ENCODE measurements at places on chromosomes 3 and 15.
A peak's percentile ranks its signal among the peaks of the same experiment; 100 is the strongest.

GRCh38 chr15:70329179-70329578 lies 231.5 kb upstream of the TLE3 start:
- DNase-seq = no peak

DNA sequence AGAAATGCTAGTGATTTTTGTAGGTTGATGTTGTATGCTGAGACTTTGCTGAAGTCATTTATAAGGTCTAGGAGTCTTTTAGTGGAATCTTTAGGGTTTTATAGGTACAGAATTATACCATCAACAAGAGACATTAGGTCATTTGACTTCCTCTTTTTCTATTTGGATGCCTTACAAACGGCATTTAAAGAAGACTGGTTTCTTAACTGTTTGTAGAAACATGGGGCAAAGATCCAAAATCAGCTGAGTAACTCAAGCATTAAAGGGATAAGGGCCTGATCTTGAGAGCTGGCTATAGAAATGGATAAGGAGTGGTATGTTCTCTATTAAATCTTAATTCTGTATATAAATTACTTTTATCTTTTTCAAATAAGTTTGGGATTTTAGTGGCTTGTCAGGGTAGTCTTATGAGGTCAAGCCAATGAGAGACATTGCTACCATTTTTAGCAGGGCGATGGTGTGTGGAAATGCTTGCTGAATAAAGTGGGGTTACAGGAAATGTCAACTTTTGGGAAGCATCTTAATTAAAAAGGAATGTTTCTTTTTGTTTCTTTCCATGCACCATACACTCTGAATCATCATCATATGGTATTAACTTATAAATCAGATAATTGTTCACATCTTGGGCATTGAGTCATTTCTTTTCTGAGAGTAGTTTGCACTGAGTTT lies 197.7 kb upstream of the GBE1 start:
- DNase-seq = no peak

GRCh38 chr3:28677581-28677980 lies 329.0 kb upstream of the AZI2 start:
- no peak for DNase-seq

DNA sequence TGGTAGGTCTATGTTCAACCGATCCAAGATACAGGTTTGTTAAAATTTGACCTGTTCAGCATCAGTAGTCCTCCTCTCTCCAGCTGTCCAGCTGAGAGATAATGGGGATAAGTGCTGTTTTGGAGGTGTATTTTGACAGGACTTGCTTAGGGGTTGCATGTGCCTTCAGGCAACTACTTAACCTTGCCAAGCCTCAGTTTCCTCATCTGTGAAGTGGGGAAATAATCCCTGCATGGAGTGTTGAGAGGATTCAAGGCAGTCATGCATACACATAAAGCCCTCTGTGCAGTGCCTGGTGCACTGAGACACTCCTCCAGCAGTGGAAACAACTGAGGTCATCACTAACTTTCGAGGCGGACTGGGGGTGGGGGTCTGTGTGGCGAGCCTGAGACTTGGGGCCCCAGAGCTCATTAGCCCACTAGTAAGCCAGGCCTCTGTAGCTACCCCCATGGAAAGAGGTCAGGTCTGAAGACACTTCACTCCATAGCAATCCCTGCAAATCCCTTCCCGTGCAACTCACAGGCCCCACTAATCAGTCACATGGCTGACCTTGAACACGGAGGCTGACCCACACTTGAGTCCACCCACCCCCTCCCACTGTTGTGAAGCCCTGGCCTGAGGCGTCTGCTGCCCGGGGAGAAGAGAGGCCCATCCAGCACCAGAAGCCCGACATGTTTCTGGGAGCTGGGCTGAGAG lies 25.9 kb upstream of the SLC6A6 start:
- DNase-seq = no peak

GRCh38 chr3:66302288-66302687 lies 81.5 kb downstream of the SLC25A26 start:
- no peak for DNase-seq

- no peak for DNase-seq
Observed at GRCh38 chr15:45362419-45362818, 15.9 kb downstream of the GATM start.

DNA sequence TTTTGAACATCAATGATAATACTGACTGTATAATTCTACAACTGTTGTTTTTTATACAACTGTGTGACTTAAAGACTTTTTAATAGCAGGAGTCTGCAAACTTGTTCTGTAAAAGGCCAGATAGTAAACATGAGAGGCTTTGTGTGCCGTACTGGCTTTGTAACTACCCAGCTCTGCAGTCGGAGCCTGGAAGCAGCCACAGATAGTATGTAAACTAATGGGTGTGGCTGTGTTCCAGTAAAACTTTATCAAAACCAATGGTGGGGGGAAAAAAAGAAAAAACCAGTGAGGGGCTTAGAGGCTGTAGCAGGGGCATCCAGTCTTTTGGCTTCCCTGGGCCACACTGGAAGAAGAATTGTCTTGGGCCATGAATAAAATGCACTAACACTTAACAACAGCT lies 11.9 kb downstream of the ASB7 start:
- no peak for DNase-seq

DNA sequence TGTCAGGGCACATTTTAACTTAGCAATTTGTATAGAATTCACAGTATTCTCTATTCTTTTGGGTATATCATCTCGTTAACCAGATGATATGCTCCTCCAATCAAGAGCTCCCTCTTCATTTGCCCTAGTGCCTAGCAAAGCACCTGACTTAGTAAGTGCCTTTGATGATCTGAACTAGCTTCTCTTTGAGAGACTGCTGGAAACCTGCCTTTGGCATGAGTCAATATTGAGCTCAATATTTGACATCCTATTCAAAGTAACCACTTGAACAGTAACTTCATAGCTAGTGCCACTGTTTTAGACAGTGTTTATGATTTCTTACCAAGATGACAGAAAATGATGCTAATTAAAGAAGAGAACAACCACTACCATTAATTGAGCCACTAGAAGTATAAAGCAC lies 696.3 kb upstream of the UBE2E2 start:
- no peak for DNase-seq

GRCh38 chr15:62636823-62637573 lies 405.5 kb upstream of the TPM1 start:
- no peak for DNase-seq

- DNase-seq = no peak
Observed at GRCh38 chr3:151218136-151218535, 15.1 kb upstream of the GPR171 start.

DNA sequence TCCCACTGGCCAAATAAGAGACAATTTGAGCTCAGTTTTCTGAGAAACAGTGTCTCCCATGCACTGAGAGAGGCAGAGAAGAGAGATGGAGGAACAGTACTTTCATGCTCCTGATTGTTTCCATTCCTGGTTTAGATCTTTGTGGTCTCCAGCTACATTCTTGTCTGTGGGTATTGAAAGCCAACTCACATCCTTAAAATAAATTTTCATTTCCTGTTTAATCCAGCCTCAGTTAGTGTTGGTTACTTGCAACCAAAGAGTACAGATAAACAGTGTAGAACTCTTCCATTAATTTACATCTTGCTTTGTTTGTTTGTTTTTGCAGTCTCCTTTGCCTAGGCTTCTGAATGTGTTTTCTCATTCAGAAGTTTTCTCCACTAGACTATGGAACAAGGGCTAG lies 123.7 kb upstream of the CLSTN2 start:
- DNase-seq = no peak

- DNase-seq = no peak
Observed at GRCh38 chr3:105688821-105689220, 180.0 kb downstream of the CBLB start.

DNA sequence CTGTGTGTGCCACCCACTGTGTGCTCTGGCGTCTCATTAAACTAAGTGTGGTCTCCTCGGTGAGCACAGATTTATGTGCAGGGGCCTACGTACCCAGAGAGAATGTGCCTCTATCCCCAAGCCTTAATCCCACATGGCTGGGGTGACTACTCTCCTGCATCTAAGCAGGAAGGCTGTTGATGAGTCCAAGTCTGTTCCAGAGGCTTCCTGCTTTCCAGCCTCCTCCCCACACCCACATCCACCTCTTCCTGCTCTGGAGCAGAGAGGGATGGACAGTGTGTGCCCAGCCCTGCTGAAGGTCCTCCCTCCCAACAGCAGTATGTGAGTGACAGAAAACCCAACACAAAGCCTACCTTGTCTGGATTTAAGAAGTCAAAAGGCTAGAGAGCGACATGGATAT lies 38.8 kb upstream of the BCL2L10 start:
- DNase-seq = no peak

DNA sequence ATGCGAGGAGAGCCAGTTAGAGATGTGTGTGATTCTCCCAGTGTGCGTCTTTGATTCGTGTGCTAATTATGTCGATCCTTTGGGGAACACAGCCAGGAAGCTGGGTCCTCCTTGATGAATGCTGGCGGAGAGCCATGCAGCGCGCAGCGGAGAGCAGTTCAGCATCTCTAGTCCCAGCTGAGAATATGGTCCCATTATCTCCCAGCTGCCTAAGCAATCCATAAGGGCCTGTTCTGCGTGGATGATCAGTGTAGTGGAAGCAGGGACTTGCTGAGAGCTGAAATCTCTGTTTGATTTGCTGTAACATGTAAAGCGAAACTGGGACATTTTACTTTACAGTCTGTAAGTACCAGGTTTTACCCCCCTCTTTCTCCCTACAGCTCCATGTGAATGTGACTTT lies 412.7 kb downstream of the CNTN4 start:
- DNase-seq = peak; percentile 29

- no peak for DNase-seq
Observed at GRCh38 chr3:103693831-103694230, 1259.0 kb downstream of the ZPLD1 start.

All from midbrain (tissue), 1 donor.